ENCODE measurements at places on chromosomes 7 and 10.
A peak's percentile ranks its signal among the peaks of the same experiment; 100 is the strongest.

- DNase-seq, result no peak
These were observed 10.5 kb downstream of the GET4 start for GRCh38 chr7:886626-887487.

DNA sequence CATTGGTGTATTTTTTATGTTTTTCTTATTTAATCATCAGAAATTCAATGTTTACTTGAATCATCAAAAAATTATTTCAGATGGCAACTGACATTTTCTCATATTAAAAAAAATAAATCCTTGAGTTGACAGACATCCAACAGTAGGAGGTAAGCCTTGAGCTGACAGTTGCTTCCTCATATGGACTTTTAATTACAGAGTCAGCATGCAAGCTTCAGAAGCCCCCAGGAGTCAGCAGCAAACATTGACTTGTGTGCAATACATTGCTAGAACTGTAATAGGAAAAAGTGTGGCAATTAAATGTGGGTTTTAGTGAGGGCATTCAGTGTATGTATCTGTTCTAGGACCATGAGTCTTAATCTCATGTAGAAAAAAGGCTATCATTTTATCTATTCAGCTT is 62.4 kb upstream of the TAS2R16 start:
- no peak for DNase-seq

DNA sequence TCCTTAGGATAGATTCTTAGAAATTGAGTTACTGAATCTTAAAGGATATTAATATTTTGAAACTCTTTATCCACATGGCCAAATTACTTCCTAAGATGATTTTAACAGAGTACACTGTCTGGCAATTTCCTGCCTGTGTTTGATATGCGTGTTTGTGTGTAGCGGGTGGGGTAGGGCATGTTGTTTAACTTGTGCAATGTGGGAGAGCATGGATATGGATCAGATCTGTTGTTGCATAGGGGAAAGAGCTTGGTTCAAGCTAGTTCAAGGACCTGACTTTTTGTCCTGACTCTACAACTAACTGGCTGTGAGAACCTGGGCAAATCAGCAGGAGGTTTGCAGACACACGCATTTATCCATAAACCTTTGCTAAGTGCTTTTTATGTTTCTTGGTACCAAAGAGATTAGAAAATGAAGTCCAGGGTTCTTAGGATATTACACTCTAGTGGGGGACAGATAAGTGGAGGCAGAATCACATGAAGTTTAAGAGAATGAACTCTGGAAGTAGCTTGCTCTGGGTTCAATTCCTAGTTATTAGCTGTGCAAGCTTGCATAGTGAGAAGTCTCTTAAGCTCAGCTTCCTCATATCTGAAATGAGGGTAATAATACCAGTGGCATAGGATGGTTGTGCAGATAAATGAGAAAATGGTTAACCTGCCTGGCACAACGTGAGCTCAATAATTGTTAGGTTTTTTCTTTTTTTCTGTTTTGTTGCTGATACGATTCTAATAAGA is 96.3 kb upstream of the PRR15 start:
- DNase-seq, result no peak

GRCh38 chr7:134302120-134302519 is 14.6 kb downstream of the SLC35B4 start:
- DNase-seq, result no peak

DNA sequence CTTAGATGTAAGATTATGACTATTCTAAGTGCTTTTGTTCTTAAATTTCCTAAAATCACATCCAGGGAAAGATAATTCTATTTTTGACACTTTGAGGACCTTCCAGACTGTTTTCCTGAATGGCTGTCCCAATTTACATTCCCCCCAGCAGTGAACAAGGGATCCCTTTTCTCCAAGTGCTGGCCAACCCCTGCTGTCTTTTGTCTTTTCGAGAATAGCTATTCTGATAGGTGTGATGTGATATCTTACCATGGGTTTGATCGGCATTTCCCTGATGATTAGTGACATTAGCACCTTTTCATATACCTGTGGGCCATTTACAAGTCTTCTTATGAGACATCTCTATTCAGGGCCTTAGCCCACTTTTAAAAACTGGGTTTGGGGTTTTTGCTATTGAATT is 526.7 kb upstream of the FZD8 start:
- no peak for DNase-seq

GRCh38 chr10:90857635-90858460 is at the start of gene HTR7:
Gene HTR7 (minus strand): TSS chr10:90858039. CDS start chr10:90857671, 368 bp downstream.
- DNase-seq, result peak; percentile 48

- no peak for DNase-seq
These were observed 103.7 kb downstream of the MACC1 start for GRCh38 chr7:20113427-20114027.

GRCh38 chr10:60410970-60411369 is 21.3 kb upstream of the ANK3 start:
- DNase-seq, result no peak

DNA sequence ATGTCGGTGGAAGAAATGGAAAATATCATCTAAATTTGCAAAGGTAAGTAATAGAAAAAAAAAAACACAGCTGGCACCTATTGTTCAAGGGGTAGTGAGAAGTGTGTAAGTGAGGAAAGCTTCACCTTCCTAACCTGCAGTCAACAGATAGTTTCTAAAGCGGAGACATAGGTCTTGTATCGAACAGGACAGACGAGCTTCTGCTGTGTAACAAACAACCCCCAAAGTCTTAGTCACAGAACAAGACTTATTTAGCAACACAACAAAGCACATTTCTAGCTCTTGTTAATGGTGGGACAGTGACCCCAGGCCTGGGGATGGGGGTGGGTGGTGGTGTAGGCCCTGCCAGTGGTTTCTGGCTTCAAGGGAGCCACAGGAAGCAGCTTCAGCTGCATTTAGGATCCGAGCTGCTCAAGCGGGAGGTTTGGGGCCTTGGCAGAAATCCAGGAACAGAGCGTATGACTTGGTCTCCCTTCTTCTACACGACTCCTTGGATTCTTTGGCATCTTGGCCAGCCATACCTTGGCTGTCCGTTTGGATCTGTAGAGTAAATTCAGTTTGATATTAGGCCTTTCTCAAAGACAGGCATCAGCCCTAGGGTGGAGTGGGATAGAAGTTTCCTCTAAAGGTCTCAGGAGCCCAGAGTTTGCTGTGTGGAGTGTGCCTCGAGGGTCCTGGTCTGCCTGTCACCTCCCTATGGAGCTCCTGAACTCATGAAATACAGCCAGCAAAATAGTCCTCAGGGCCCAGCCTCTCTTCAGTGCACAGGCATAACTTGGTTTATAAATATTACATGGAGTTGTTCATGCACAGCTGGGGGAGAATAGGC is 56.9 kb upstream of the SHH start:
- DNase-seq, result no peak

GRCh38 chr10:97065686-97066660 is 119.8 kb downstream of the SLIT1 start:
- no peak for DNase-seq

DNA sequence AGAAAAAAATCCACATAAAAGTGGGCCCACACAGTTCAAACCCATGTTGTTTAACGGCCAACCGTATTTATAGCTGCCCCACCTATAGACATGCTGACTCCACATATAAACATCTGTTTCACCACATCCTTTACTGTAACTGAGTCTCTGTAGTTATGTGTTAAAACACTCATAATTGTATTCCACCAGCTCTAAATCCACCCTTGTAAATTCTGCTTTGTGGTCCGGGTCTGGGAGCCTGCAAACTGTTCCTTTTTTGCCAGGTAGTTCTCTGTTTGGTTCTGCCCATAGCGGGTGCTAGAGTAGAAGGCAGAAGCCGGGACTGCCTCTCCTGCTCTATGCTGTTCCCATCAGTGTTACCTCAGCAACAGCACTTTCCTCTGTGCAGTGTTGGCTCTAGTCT is 20.2 kb upstream of the FHIP2A start:
- peak; percentile 28 for DNase-seq

DNA sequence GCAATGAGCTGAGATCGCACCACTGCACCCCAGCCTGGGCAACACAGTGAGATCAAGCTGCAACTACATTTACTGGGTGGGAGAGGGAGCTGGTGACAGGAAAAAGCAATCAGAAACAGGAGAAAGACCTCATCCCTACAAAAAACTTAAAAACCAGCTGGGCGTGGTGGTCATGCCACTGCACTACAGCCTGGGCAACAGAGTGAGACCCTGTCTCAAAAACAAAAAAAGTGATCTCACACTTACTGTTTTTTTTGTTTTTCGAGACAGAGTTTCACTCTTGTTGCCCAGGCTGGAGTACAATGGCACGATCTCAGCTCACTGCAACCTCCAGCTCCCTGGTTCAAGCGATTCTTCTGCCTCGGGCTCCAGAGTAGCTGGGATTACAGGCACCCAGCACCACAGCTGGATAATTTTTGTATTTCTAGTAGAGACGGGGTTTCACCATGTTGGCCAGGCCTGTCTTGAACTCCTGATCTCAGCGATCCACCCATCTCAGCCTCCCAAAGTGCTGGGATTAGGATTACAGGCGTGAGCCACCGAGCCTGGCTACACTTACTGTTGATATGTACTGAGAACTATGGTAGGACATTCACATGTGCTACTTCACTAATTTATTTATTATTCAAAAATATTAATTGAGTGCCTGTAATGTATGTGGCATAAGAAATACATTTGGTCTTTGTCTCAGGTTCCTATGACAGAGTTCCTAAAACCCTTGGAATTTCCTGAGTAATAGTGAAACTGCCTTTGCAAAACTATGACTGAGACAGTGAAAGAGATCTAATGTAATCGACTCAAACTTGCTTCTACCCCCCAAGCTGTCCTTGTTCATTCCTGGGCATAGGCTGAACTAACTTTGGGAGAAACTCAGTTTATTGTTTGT is 27.7 kb upstream of the NRBF2 start:
- DNase-seq, result no peak

GRCh38 chr10:75398200-75398691 is 3.3 kb downstream of the ZNF503 start:
- no peak for DNase-seq

DNA sequence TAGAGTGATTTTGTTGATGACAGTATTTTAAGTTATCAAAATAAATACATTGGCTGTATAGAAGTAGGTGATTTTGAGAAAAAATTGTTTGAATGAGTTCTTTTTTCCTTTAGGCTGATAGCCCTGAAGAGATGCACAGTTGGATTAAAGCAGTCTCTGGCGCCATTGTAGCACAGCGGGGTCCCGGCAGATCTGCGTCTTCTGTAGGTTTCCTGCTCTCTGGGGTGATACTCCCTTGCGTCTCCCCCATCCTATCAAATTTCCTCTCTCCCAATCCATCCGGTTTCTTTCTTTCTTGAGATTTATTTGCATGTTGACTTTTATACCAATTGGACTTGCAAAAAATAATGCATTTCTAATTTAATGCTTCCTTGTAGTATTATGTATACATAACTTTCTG is 27.6 kb upstream of the ARMS2 start:
- DNase-seq, result no peak

- DNase-seq, result no peak
These were observed 52.6 kb downstream of the DPYSL4 start for GRCh38 chr10:132239126-132240031.

DNA sequence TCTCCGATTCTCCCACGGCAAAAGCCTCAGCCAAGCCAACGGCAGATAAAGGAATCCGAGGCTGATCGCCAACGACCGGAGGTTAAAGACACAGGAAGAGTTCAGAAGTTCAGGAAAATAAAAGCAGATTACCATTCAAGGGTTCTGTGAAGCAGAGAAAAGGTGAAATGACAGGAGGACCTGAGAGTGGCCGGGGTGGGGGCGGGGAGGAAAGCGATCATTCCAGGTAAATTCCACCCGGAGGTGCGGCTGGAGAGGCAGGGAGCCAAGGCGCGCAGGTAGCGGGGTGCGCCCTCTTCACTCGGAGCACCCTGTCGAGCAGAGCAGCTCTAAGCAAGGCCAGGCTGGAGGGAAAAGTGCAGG is 35.3 kb upstream of the SEPHS1 start:
- no peak for DNase-seq

DNA sequence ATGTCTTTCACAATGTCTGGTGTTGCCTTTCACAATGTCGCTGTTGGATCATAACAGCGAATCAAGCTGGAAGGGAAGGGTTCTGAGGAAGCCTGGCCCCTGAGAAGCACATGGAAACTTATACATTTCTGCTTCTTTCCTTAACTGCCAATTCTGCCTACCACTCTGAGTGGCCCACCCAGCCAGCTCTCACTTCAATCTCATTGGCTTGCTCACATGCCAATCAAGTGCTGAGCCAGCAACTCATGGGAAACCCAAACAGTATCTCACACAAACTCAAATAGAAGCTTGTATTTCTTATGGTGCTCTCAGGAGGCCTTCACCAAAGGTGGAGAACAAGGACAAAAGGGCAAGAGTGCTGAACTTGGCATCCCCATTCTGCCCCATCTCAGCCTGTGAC is 117.4 kb upstream of the GPR26 start:
- no peak for DNase-seq

- no peak for DNase-seq
These were observed 9.3 kb downstream of the OSBPL3 start for GRCh38 chr7:24970676-24971075.

GRCh38 chr10:11284291-11285085 is 266.8 kb downstream of the CELF2 start:
- DNase-seq, result no peak

DNA sequence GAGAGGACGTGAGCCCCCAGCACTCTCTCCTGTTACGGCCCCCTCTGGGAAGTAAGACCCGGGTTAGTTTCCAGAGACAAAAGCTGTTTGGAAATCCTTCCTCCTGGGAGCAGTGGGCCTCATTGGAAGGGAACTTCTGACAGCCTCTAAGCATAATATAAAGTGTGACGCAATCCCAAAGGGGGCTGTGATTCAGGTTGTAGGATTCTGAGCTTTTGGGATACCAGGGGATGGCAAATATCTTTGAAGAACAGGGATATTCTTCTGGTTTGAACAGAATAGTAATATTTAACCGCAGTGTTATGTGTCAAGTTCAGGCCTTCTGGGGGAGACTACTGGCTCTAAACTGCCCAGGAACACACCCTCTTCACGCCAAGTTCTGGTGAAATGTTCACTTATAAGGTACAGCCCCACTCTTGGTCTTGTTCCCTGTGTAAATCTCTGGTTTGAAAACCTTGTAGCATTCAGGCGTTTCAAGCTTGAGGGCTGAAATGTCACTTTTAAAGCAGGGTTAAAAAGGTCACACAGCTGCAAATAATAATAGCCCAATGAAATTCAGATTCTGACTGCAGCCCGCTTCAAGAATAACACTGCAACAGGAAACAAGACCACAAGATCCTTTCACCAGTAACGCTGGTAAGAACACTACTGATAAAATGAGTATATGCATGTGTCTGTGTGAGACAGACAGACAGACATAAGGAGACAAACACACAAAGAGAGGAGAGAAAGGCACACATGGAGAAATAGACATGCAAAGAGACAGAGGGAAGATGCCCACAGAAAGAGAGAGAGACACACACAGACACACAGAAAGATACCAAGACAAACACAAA is 69.0 kb downstream of the CREB5 start:
- no peak for DNase-seq

GRCh38 chr7:74575083-74575784 is 82.3 kb upstream of the GTF2I start:
- no peak for DNase-seq

- DNase-seq, result no peak
These were observed 13.7 kb upstream of the LAMB4 start for GRCh38 chr7:108143658-108144420.

Data from CD4-positive, alpha-beta T cell treated with Interleukin-15 for 4 hours (primary cell).